Fibroblast of gingiva (primary cell): ENCODE measurements at places on chromosomes 6 and 20.

DNA sequence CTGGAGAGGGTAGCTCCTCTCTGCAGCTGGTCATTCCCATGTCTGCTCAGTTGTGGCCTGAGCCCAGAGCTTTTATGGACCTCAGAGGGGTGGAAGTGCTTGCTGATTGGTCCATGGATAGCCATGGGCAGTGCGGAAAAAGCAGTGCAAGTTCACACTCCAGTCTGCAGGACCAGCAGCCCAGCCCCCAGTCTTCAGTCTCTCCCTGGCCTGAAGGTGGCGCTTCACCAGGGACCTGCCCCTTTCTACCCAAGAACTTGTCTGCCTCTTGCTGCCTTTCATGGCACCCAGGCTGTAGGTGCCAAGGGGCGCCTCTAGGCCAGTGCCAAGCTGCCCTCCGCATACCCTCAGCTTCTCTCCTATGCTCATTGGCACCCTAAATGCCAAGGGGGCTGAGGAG lies 91.0 kb downstream of the TBXT start:
- no peak for DNase-seq

- DNase-seq: no peak
Measured at GRCh38 chr6:75611011-75611701, 9.5 kb downstream of the SENP6 start.

DNA sequence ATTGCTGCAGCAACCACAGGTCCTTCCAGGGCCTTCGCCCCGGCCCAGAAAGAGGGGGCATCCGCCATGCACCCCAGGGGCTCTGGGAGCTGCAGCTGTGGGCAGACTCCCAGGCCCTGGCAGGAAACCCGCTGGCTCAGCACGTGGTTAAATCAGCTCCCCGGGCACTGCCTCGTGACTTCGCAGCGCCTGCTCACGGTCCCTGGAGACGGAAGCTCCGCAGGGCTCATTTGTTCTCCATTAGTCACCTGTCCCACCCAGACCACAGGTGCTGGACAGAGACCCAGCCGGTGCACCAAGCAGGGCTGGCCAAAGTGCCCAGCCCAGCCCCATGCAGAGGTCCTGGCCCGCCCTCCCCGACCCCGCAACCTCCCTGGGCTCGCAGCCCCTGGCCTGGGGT lies 14.7 kb downstream of the KCNQ2 start:
- DNase-seq: no peak

DNA sequence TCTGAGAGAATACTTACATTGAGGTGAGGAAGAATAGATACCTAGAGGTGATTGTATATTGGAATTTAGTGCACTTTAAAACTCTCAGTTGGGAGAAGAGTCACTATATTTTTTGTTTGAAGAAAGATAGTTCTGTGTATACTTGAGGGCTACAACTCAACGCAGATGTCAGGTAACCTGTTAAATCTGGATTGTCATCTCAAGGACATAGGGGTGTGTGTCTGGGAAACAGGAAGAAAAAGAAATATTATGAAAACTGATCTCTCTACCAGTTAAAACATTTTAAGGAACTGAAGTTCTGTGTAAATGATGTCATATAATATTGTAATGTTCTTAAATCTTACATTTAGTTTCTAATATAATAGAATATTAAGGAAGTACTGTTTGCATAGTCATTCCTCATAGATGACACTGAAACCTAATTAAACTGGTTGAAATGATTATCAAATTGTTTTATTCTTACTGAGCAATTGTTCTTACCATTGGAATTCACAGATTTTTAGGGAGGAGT lies 86.2 kb downstream of the SMAP1 start:
- no peak for DNase-seq

- no peak for DNase-seq
Measured at GRCh38 chr6:33862536-33862935, 58.7 kb upstream of the MLN start.

- DNase-seq: no peak
Measured at GRCh38 chr20:51008718-51009117, 14.2 kb downstream of the KCNG1 start.

GRCh38 chr6:147135211-147135681 lies 69.0 kb upstream of the STXBP5 start:
- peak; percentile 96 for DNase-seq
